CD4-positive, CD25-positive, alpha-beta regulatory T cell (primary cell): ENCODE measurements at places on chromosomes 16 and 17.

- DNase-seq, result no peak
Observed at GRCh38 chr17:52465407-52465806, 306.9 kb upstream of the CA10 start.

GRCh38 chr17:30472238-30472890 lies 4.8 kb upstream of the GOSR1 start:
- DNase-seq, result no peak

DNA sequence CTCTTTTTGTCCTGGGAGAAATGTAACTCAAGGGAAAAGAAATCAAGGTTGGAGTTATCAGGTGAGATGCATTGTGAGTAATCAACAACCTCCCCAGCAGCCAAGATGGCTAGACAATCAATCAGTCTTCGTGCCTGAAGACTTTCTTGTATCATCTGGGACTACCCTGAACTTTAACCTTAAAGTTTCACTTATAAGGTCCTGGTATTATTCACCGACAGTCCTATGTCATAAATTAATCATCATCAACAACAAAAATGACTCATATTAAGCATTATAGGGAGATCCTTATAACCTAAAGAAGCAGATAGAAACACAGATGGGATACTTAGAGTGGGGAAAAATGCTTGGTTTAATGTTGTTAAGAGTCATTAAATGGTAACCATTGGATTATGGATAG lies 7.7 kb upstream of the TEKT3 start:
- DNase-seq, result no peak

- DNase-seq, result peak; percentile 40
Observed at GRCh38 chr17:8072729-8073461, 14.6 kb downstream of the ALOX12B start.

- no peak for DNase-seq
Observed at GRCh38 chr17:5430413-5430999, 8.4 kb downstream of the C1QBP start.

- peak; percentile 78 for DNase-seq
Observed at GRCh38 chr17:29176558-29177351, 3.4 kb downstream of the MYO18A start.

DNA sequence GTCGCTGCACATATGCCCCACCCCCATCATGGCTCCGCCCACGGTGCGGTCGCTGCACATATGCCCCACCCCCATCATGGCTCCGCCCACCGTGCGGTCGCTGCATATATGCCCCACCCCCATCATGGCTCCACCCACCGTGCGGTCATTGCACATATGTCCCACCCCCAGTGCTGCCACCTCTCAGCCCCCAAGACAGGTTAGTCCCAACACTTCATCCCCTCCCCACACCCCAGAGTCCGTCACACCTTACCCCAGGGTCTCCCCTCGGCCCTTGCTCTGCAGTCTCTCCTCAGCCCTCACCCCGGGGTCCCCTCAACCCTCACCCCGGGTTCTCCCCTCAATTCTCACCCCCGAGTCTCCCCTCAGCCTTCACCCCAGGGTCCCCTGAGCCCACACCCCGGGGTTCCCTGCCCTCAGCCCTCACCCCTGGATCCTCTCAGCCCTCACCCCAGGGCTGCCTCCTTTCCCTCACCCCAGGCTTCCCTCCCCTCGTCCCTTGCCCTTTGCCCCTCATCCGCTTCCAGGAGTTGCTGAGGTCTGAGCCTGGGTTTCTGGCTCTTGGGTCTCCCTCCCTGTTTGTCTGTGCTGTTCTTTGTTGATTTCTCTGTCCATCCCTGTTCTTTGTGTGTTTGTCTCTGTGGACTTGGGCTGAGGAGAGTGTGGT lies 25.6 kb downstream of the TPSG1 start:
- no peak for DNase-seq

DNA sequence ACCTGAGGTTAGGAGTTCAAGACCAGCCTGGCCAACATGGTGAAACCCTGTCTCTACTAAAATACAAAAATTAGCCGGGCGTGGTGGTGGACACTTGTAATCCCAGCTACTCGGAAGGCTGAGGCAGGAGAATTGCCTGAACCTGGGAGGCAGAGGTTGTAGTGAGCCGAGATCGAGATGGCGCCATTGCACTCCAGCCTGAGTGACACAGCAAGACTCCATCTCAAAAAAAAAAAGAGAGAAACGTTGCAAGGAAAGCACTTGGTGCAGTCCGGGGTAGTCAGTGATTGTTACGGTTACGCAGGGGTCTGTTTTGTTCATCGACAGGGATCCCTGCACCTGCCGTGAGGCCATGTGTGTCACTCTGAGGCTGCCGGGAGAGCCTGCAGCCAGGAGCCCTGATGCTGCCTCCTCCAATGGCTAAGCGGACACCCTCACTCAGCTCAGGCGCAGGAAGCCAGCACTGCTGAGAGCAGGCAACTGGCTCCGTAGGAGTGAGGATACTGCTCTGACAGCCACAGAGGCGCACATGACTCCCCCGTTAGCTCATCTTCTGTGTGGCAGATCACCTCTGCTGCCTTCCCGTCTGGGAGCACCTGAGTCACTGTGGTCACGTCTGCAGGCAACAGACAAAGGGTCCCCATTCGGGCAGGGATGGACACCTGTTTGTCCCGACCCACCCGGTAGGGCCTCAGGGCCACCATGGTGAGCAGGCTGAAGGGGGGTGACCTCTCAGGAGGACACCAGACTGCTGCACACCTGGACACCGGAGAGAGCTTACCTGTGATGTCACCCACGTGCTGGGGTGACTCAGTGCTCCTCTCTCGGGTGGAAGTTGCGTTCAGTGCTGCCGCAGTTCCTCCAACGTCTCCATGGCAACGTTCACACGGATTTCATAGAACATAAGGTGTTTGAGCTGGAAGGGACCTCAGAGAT lies 5.2 kb upstream of the RAB26 start:
- DNase-seq, result no peak

DNA sequence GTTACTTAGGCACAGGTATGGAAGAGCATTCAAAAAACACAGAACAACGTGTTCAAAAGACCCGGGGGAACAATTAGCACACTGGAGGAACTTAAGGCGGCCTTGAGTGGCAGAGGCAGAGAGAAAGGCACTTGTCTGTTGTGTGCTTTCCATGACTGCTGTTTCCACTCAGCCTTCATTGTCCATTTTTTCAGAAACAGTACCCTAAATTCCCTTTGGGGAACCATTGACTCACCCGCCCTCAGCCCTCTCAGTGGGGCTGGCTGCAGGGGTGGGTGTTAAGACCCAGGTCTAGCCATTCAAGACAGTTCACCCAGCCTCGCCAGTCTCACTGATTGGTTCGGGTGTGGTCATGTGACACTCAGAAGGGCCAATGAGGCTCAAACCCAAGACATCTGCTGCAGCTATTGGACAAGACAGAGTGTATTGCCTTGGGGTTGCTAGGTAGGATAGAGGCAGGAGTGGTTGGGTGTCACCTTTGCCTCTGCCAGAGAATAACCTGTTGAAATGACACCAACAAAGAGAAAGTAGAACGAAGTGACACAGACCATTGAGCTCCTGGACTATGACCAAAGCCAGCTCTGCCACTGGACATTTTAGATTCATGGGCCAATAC lies 19.6 kb upstream of the CEP20 start:
- no peak for DNase-seq

- DNase-seq, result no peak
Observed at GRCh38 chr16:76294396-76295214, 17.4 kb downstream of the CNTNAP4 start.

DNA sequence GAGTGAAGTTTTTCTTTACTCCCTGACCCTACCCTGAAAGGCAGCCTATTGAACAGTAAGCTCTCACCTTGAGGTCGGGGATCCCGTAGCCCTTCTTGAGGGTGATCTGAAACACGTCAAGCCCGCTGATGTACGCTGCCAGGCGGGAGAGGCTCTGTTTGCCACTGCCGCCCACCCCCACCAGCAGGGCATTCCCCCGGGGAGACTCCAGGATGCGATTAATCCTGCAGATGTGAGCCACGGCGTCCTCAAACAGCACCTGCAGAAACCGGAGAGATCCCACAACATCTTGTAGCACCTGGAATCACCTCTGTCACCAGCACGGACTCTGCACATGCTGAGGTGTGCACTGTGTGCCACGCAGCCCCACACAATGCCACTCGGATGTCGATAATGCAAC lies 96.8 kb downstream of the PGS1 start:
- no peak for DNase-seq

DNA sequence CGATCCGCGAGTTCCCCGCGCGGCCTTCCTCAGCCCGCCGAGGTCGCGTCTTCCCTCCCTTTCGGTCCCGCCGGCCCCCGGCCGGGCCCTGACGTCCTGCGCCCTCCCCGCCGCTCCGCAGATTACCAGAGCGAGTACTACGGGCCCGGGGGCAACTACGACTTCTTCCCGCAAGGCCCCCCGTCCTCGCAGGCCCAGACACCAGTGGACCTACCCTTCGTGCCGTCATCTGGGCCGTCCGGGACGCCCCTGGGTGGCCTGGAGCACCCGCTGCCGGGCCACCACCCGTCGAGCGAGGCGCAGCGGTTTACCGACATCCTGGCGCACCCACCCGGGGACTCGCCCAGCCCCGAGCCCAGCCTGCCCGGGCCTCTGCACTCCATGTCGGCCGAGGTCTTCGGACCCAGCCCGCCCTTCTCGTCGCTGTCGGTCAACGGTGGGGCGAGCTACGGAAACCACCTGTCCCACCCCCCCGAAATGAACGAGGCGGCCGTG lies 5.4 kb downstream of the LHX1 start:
- DNase-seq, result peak; percentile 45

- no peak for DNase-seq
Observed at GRCh38 chr17:64323774-64324173, 60.7 kb upstream of the TEX2 start.

DNA sequence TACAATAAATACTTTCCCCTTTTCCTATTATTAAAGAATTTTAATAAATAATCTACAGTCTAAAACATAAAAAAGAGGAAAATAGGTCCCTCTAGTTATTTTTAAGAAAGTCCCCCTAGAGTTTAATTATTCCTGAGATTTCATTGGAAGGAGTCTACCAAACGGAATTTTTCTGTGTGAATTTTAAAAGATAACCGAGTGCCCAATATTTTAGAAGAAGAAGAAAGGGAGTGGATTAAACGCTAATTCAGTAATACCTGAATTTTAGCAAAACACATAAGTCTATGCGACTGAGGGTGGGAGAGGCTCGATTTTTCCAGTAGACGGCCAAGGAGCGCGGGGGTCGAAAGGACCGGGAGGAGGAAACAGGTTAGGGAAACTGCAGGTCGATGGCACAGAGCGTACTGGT lies 2.2 kb downstream of the HOXB2 start:
- DNase-seq, result no peak
